ENCODE measurements at places on chromosomes 5 and 9.

DNA sequence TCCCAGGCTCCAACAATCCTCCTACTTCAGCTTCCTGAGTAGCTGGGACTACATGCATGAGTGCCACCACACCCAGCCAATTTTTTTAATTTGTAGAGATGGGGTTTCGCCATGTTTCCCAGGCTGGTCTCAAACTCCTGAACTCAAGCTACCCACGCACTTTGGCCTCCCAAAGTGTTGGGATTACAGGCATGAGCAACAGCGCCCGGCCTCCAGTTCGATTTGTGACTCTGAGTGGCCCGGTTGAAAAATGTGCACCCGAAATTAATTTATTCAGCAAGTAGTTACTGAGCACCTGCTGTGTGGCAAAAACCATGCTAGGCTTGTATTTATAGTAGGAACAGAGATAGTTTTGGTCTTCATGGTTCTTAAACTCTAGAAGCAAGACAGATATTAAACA is 58.3 kb downstream of the MVB12B start:
- DNase-seq: no peak

DNA sequence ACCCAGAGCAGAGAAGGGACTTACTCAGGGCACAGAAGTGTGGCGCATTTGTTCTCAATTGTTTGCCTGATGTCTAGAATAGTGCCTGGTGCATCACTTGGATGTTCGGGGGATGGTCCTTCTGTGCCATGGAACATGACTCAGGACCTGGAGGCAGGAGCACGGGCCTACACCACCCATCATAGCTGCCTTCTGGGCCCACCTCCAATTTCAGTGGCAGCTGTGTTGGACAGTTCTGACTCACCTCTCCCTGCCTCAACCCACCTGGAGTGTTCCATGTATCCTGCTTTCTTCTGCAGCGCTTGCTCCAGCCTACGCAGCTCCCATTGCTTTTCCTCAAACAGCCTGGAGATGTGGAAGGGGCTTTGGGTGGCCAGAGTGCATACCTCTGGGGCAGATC is 12.5 kb upstream of the CXCL14 start:
- DNase-seq: no peak

- DNase-seq: peak; percentile 53
Observed at GRCh38 chr9:34493972-34494535, 28.7 kb downstream of the ENHO start.

GRCh38 chr5:74212336-74212735 is 428.2 kb downstream of the ENC1 start:
- DNase-seq: peak; percentile 30

DNA sequence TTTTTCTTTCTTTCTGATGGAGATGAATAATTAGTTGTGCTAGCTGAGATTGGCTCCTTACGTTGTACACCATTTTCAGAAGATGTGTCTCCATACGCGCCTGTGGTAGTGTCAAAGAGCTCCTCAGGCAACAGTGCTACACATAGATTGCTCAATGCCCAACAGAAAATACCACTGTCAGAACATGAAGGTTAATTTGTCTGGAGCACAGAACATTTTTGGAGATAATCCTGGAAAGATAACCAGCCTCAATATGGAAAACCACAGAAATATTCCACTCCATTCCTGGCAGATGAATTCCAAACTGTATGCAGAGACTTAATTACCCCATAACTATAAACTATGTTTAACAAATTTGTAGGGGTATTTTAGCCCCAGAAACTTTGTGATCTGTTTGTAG is 233.6 kb downstream of the MARCHF11 start:
- DNase-seq: peak; percentile 8

GRCh38 chr9:112861638-112862555 is 28.8 kb downstream of the SLC46A2 start:
- DNase-seq: peak; percentile 67

DNA sequence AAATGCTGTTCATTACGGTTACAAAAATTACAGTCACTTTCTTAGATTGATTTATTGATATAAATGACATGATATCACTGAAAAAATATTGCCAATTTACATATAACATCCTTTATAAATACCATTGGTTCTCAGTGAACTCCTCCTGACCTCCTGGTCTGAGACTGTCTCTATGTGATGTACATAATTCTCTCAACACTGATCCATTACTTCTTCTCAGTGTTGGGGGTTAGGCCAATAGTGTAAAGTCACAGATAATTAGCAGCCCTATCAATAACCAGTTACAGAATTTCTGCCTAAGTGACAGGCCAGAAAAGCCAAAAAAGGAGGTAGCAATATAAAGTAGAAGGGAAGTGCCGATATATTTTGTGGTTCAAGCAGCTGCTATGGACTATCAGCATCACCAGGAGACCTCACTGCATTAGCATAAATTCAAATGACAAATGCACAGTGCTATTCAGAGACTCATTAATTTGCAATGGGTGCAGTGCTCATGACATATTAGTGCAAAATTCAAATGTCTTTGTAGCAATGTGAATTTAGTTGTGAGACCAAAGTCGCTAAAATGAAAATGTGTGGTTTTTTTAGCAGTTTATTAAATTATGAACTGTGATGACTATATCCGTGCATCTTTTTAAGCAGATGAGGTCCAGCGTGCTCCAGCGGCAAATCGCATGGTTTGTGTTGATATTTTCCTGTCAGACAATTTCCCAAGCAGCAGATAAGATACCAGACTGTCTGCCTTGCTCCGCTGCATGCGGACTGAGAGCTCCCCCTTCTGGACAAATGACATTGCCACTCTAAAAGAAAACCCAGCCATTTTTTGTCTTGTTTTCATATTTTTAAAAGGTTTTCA is 144.6 kb downstream of the CETN3 start:
- peak; percentile 61 for DNase-seq

GRCh38 chr9:34380511-34381315 is 4.0 kb upstream of the MYORG start:
- DNase-seq: peak; percentile 62

GRCh38 chr5:160905285-160905684 is 53.3 kb upstream of the ATP10B start:
- DNase-seq: no peak

GRCh38 chr5:76404223-76405211 is 1.4 kb downstream of the IQGAP2 start:
- no peak for DNase-seq

DNA sequence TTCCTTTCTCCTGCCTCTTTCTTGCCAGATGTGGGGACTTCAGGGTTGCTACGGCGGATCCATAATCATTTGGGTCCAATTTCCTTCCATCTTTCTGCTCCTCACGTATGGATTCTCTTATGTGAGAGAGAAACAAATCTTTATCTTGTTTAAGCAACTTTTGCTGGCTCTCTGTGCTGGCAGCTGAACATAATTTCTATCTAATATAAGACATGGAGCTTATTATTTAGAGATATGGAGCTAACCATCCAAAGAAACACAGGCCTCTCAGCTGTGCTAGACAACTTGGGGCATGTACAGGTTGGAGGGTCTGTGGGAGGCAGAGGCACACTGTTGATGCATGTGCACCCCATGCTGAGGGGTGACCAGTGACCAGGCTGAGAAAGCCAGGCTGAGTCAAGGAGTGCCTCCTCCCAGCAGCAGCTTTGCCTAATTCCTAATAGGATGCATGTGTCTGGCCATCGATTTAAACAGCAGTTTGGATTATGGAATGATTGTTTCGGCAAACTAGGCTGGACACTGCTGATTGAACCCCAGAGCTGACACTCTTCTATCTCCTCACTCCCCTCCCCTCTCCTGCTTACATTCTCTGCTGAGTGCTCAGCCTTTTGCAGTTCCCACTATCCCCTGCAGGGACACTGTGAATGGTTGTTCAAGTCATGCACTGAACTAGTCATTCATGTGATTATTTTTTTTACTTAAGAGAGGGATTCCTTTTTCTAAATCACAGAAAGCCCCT is 195.8 kb downstream of the ERCC6L2 start:
- peak; percentile 47 for DNase-seq

GRCh38 chr9:137924169-137924568 is 46.6 kb downstream of the CACNA1B start:
- DNase-seq: no peak

- DNase-seq: no peak
Observed at GRCh38 chr9:120532475-120532874, 47.5 kb downstream of the CDK5RAP2 start.

DNA sequence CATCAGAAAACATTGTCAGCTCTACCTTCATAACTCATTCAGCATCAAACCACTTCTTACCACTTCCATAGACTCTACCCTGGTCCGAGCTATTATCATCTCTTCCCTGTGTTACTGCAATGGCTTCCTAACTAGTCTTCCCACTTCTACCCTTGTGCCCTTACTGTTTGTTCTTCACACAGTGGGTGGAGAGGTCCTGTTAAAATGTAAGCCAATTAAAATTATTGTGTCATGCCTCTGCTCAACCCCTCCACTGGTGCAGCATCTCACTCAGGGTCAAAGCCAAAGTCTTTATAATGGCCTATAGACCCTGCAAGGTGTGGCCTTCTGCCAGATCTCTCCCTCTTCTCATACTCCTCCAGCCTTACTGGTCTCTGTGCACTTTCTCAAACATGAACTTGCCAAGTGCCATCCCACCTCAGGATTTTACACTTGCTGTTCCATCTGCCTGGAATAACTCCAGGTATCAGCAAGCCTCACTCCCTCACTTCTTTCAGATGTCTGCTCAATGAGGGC is 22.8 kb upstream of the ARAP3 start:
- DNase-seq: no peak

GRCh38 chr5:148792744-148793143 is 33.7 kb upstream of the ADRB2 start:
- no peak for DNase-seq

- DNase-seq: peak; percentile 45
Observed at GRCh38 chr9:100216178-100216787, 117.2 kb downstream of the INVS start.

DNA sequence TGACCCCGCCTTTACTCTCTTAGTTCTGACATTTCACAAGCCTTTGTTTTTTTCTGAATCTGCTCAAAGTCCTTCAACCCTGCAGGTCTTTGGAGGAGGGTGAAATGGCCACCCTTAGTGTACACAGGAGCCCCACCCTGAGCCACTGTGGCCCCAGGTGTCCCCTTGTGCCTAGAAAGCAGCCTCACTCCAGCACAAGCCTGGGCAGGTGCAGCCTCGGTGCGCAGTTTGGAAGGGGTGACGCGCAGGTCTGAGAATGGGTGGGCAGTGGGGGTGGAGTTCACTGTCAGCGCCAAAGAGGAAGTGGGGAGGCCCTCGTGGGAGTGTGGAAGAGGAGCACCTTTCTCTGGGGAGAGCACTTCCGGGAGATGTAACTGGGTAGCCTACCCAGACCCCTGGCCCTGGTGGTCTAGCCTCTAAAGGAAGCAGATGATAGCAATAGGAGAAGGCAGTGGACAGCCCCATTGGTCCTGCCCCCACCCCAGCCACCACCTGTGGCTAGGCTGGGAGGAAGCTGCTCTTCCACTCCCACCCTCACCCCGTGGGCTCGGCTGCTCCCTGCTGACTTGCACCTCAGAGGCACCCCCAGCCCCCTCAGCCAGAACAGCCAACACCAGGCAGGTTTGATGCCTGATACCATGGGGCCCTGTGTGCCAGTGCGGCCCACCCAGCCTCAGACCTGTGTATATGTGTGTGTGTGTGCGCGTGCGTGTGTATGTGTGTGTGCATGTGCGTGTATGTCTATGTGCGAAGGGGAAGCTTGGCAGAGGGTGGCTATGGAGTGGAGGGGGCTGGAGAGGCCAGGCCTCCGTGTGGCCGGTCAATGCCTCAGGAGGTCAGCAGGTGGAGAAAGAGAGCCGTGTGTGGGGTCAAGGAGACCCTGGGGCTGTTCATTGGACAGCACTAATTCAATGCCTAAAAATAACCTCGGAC is 16.8 kb upstream of the DAB2IP start:
- DNase-seq: peak; percentile 13

DNA sequence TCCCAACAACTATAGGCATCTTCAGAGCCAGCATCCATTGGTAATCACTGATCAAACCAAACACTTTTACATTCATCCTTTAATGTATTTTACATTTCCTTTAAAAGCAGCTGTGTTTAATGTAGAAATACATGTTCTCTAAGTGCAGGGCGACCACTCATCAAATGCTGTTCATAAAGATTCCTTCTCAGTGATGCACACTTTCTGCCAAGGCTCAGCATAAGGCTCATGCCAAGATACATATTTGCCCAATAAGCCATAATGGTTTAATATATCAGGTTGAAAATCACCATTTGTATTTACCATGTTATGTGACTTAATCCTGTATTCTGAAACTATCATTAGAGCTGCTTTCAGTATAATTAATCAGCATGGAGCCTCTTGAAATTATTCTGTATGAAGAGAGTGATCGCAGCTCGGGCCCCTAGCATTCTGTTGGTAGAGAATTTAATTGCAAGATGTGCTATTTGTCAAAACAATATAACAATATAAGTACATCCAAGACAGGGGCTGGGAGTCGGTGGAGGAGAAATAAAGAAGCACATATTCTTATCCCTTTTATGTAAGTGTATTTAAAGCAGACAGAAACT is 267.5 kb downstream of the EBF1 start:
- no peak for DNase-seq

DNA sequence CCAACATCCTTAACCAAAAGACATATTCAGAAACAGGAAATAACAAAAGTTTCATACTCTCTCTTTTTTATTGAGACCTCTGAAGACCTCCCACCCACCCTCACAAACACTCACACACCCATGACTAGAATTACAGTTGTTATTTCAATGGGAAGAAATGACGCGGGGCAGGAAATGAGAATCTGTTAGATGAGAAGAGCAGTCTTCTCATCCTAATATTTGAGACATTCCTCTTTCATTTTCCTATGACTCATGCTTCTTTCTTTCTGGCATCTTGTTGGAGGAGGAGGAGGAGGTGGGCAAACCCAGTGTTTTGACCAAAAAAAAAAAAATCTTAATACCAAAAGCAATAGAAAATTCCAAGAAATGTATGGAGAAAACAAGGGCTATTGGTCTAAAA is 179.5 kb upstream of the TARS1 start:
- DNase-seq: peak; percentile 89
